Stimulated activated CD4-positive, alpha-beta T cell treated with anti-CD3 and anti-CD28 coated beads, Interleukin-4, amount 100 ng/mL, for 4 hours (primary cell): ENCODE measurements at places on chromosomes 3 and 15.

GRCh38 chr3:144643771-144644198 lies 672.2 kb downstream of the DIPK2A start:
- no peak for DNase-seq

- no peak for DNase-seq
Observed at GRCh38 chr3:193010191-193010590, 92.5 kb upstream of the MB21D2 start.

DNA sequence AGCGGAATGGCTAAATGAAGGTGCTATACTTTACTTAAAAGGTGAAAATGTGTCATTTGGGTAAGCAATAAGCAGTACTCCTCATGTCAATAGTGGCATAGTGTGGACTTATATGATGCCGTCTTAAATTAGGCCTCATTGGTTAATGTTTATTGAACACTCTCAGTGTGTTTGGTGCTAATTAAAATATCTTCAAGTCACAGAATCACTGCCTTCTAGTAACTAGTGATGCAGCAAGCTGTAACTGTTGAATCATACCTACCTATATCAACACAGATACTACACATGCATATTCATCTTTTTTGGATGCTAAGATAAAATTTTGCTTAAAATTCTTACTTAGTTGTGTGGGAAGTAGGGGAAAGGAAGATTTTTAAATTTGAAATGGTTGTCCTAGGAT lies 30.7 kb downstream of the ARHGAP31 start:
- no peak for DNase-seq

DNA sequence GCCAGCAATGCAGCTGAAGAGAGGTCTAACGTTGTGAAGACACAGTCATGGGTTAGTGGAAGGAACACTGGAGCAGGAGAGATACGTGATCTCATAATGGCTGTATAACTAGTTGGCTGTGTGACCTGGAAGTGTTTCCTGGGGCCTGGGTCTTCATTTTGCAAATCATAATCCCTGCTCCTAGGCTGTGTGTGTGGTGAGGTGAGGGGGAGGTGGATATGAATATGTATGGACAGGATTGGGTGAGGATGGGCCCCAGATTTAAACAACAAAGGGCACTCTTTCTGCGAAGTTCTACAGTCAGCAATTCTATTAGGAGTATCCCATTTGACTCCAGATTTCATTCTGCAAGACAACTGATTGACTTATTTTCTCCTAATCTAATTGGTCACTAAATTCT lies 41.3 kb downstream of the ANKRD28 start:
- no peak for DNase-seq

DNA sequence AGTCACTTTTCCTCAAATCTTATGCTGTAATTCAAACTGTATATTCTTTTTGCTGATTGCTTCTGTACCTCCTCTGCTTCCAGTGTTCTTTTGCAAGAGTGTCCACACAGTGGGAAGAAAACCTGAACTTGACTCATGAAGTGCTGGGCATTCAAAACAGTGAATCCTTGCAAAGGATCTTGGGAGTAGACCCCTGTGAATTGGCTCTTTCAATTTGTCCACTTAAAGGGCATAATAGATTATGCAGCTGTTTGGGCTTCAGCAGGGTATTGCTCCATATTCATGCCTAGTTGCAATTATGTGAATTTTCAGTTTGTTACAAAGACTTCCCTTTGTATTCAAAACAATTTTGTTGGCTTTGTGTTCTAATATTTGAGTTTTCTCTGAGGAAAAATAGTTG lies 11.4 kb downstream of the ZFAND6 start:
- DNase-seq = no peak

DNA sequence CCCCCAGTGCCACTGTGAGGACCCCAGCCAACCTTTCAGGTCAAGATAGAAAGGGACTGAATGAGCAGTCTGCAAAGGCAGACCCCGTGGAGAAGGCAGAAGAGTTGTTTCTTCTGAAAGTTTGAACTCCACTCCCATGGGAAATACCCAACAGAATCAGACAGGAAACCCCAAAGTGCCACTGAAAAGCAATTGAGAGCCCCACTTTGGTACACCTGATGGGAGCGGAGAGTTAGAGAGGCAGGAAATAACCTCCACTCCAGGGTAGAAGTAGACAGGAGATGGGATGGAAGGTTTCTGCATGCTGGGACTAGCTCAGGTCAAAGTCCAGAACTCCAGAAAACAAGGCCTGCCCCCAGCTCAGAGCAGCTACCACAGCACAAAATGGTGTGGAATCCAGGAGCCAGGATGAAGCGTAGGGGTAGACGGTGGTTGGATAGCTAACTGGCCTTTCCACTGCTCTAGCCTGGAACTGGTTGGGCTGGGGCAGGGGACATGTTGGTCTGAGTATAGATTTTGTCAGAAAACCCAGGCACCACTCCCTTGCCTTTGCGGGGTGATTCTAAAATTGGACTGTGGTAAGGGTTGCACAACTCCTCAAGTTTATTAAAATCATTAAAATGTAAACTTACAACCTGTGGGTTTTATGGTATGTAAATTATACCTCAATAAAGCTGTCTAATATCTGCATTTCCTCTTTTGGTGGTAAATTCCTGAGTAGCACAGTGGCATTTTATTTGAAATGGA lies 1.9 kb upstream of the RAB43 start:
- DNase-seq = no peak

DNA sequence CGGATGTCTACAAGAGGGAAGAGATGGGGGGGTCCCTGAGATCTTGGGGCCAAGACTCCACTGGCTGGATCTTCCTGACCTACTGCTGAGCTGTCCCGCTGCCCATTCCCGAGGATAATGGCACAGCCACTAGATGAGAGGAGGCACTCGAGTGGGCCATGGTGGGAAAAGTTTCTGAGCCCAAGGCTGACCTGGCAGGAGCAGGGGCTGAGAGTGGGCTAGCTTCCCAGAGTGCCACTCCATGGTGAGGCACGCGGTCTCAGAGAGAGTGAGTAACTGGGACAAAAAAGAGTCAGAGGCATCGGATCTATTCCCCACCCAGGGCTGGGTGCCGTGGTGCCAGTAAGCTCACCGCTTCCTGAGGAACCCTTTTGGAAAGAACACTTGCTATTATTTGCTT lies 10.9 kb downstream of the SLC51B start:
- no peak for DNase-seq

DNA sequence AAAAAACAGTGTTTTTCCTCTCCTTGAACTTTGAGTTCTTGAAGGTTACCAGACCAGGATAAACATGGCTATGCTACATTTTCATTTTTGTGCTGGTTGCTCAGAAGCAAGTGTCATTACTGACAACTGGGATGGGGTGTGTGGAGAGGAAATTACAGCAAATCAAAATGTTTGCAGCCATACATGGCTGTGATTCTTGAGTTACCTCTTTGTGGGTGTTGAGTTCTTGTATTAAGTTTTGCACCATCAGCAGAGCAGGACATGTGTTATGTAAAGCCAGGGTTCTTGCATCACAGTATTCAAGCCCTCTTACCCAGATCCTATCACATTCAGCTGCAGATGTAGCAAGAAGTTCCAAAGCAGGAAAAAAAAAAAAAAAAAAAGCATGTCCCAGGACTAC lies 53.9 kb upstream of the ATOSA start:
- no peak for DNase-seq

DNA sequence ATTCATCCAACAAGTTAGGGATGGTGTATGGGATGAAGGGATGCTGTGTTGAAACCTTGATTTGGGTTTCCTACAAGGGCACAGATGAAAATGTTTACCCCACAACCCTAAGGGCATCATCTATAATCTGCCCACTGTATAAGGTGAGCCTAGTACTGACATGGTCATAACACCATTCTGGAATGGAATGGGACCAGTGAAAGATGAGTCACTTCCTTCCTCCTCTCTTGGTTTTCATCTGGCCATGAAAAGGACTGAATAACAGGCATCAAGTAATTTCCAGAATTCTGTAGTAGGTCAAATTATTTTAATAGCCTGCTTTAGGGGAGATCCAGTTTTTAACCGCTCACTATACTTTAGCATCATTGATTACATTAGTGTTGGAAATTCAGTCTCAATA lies 538.6 kb downstream of the NR2F2 start:
- no peak for DNase-seq

DNA sequence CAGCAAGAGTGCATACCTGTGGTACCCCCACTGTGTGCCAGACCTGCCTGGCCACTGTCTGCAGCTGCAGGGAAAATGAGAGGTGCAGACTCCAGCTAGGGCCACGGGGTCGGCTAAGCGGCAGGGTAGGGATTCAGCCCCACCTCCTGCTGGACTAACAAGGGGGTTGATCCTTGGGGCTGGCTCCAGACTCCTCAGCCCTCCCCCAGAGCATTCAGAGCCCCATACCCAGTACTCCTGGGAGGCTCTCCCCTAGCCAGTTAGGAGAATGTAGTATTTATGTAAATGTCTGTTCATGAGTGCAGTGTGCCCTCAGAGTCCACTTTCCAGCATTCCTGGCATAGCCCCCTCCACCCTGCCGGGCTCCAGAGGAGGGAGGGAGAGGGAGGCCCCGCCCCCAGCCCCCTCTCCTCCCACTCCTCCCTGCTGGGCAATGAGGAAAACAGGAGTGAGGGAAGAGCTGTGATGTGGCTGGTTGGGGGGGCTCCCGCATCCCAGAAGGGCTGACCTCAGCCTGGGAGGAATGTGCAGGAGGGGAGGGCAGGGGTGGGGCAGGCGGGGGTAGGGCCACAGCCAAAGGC lies 4.5 kb upstream of the SEMA3B start:
- no peak for DNase-seq

GRCh38 chr15:66721501-66721937 lies 19.5 kb downstream of the SMAD6 start:
- DNase-seq = no peak

DNA sequence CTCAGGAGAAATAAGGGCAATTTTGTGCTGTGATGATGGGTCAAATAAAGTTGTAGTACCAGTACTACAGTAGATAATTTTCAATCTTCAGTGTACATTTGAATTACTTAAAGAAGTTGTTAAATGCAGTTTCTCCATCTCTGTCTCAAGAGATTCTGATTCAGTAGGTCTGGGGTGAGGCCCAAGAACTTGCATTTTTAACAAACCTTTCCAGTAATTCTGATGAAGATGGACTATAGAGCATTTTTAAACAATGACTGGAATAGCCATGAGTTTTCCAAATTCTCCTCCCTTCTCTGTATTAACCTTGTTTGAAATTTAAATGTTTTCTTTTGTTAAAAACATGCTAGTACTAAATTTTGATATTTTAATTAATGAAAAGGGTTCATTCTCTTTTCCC lies 127.0 kb upstream of the CD96 start:
- DNase-seq = no peak

GRCh38 chr3:195260280-195260905 lies 10.6 kb downstream of the XXYLT1 start:
- DNase-seq = no peak

- no peak for DNase-seq
Observed at GRCh38 chr3:193655831-193656433, 62.9 kb downstream of the OPA1 start.

- DNase-seq = no peak
Observed at GRCh38 chr3:155230382-155230781, 63.1 kb downstream of the STRIT1 start.

GRCh38 chr3:96986241-96986640 lies 171.8 kb downstream of the EPHA6 start:
- no peak for DNase-seq

DNA sequence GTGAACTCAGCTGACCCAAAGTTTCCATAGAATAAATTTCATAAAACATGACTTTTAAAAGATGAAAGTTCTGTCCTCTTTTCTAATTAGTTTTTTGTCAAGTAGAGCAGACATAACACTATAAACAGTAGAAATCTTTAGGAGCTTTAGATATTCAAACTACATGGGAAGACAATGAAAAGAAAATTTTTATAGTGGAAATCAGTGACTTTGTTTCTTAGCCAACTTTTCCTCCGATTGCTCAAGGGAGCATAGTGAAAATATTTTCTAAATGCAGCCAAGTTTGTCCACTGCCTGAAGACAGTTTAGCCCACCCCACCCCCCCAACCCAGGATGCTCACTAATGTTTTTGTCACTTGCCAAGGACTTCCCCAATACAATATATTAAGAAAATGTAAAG lies 114.9 kb downstream of the PLD1 start:
- no peak for DNase-seq

DNA sequence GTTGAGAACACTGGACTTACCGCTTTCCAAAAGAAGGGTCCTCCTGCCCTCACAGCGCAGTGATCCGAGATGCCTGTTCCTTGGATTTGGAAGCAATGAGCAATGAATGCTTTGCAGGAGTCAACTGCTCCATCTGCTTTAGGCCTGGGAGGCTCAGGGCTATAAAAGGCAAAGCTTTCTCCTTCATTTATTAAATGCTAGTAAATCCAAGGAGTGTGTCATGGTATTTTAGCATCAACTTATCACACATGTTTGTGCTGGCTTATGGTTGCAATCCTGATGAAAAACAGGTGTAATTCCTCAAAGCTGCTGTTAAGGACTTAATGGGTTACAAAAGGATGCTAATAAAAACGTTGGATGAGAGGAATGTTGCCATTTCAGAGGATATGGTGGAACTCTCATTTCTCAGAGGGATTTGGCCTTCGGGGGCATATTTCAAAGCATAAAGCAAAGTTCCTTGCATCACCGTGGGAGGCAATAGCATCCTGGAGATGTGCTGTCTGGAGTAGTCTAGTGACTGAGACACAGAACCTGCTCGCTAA lies 158.5 kb upstream of the TPM1 start:
- no peak for DNase-seq

- no peak for DNase-seq
Observed at GRCh38 chr3:40456279-40456939, 730 bp upstream of the RPL14 start.

- DNase-seq = no peak
Observed at GRCh38 chr3:32349184-32349583, 42.5 kb upstream of the CMTM7 start.

DNA sequence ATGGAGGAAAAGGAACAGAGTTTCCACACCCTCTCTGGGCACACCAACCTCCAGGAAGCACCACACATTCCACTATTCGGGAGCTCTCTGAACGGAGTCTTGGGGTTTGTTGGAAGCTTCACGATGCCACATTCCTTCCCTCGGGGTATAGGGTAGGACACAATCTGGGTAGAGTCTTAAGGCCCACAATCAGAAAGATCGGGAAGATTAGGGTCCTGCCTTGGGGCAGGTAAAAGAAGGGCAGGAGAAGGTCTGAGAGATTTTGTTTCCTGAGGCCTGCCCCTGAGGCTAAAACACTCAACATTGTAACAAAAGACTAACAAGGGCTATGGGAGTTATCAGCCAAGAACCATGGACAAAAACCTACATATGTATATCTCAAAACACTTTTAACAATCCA lies 89.2 kb upstream of the RAP2B start:
- DNase-seq = no peak

DNA sequence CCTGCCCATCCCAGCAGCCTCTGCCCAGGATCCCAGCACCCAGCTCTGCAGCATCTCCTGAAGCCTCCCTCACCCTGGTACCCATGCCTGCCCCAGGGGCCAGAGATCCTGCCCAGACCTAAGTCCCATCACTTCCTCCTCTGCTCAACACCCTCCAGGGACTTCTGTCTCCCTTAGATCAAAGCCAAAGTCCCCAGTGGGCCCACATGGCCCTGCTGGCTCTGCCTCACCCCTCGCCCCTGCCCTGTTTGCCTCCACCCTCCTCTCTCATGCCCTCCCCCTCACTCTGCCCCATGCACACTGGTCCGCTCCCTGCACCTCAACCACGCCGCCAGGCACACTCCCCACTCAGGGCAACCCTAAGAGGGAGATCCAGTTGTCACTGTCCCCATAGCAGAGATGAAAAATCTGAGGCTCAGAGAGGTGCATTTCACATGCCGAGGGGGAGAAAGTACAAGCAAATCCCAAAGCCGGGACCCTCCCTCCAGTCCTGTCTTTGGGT lies 146.5 kb downstream of the NUP210 start:
- no peak for DNase-seq
